ENCODE measurements at places on chromosomes 2 and 18.

DNA sequence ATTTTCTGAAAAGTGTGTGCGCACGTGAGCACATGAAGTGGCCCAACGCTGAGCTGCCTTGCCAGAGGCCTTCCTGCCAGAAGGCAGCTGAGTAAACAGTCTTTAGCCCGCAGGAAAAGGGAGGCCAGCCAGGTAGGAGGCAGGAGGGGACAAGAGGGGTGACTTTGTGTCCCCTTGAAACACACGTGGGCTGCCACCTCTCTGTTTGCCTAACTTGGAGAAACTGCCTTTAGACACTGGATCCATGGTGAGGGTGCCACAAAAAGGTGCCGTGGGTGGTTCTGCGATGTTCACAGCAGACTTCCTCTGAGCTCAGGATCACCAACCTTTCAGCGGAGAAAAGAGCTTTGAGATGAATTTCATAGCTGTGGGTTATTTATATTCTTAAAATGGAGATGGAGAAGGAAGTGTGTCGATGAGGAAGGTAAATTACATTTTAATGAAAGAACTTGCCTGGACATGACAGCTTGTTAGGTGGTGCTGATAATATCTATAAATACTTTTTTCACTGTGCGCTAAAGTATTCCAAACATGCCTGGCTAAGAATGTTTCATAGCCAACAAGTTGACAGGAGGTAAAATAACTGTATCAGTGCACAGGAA lies 36.6 kb upstream of the ASB1 start:
- DNase-seq, result peak; percentile 62

GRCh38 chr2:176935543-176936102 lies 277.0 kb upstream of the HNRNPA3 start:
- no peak for DNase-seq

- DNase-seq, result no peak
Observed at GRCh38 chr18:48698707-48699106, 159.9 kb downstream of the CTIF start.

DNA sequence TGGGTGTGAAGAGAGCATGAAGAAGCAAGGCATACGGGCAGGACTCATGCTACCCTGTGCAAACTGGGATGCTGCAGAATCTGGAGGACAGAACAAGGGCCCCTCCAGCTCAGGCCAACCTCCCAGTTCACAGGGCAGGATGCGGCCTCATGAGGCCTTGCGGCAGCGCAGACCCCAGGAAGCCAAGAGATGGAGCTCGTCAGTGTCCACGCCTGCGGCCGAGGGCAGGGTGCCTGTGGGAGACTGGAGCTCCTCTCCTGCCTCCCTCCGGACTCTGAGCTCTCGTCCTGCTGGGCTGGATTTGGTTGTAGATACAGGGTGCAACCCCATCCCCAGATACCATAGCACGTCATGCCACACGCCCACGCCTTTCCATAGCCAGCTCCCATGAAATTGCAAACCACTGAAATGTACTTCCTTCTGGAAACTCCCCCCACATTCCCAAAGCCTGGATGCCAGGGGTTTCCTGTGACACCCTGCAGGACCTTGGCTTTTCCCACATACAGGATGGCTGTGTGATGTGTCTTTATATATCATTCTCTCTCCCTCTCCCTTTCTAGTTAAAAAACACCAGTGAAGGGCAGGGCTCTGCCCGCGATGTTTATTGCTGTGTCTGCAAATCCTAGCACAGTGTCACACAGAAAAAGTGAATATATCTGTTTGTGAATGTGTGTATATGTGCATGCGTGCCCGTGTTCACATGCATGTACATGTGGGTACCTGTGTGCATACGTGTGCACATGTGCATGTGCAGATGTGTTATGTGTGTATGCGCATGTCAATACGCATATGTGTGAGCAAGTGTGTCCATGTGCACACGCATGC lies 12.3 kb upstream of the SNTG2 start:
- DNase-seq, result no peak

DNA sequence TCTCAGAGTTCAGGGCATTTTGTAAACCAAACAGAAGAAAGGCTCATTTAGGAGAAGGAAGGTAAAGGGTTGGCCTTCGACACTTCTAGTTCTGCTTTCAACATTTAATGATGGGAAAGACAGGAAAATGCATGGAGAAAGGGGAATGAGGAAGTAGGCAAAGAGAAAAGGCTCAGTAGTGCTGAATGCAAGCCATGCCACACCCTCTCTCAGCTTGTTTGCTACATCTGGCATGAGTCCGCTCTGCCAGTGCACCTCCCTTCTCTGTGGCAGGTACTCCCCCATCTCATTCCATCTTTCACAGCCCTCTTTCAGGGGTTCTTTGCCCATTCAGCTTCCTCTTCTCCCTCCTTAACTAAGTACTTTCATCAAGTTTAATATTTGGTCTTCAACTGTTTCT lies 120.9 kb upstream of the ITGB6 start:
- DNase-seq, result no peak

- DNase-seq, result no peak
Observed at GRCh38 chr2:128654408-128654807, 335.7 kb upstream of the HS6ST1 start.

GRCh38 chr2:5725794-5726463 lies 33.7 kb downstream of the SOX11 start:
- no peak for DNase-seq

DNA sequence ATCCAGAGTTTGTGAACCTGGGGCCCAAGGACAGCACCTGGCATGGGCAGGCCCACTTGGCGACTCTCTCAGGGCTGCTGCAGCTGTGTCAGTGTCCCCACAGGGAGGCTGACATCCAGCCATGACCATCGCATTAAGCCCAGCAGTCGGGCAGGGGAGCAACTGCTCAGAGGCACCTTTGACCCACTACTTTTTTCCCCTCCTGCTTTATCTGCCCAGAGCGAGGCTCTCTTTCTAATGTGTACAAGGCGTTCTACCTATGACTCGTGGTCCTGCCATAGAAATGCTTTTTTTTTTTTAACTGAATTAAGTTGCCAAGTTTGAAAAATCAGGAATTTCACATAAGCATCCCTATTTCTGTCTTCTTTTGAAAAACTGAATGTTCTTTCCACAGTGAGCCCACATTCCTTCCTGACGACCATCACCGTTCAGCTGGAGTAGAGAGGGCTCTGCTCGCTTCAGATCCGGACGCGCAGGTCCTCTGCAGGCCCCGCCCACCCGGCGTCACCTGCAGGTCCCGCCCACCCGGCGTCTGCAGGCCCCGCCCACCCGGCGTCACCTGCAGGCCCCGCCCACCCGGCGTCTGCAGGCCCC lies 403 bp upstream of the CLUL1 start:
- no peak for DNase-seq

GRCh38 chr2:238418196-238418998 lies 8.3 kb upstream of the ASB1 start:
- no peak for DNase-seq

GRCh38 chr18:51330148-51330547 lies 132.7 kb upstream of the MEX3C start:
- no peak for DNase-seq

DNA sequence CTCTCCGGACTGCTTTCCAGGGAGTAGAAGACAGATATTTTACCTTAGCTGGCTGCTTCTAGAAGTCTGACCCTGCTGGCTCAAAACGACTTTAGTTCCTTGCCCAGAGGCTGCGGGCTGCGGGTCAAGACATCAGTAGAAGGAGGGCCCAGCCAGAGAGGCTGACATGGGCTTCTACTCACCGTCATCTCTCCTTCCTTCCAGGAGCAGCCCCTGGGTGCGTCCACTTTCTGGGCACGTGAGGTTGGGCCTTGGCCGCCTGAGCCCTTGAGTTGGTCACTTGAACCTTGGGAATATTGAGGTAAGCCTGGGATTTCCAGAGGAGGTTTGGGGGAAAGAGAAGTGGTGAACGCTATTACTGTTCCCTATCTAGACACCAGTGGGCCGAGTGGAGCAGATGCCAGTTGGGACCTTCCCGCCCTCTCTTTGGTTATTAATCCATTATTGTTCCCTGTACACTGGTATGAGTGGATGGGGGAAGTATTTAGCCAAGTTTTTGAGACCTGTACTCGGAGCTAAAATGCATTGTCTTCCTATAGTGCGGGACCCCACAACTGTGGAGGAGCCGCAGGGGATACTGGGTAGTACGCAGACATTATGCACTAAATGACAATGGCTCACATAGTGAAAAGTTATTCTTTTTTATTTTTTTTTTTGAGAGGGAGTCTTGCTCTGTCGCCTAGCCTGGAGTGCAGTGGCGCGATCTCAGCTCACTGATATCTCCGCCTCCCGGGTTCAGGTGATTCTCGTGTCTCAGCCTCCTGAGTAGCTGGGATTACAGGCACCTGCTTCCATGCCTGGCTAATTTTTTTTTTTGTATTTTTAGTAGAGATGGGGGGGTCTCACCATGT lies 26.3 kb upstream of the CASP8 start:
- no peak for DNase-seq

DNA sequence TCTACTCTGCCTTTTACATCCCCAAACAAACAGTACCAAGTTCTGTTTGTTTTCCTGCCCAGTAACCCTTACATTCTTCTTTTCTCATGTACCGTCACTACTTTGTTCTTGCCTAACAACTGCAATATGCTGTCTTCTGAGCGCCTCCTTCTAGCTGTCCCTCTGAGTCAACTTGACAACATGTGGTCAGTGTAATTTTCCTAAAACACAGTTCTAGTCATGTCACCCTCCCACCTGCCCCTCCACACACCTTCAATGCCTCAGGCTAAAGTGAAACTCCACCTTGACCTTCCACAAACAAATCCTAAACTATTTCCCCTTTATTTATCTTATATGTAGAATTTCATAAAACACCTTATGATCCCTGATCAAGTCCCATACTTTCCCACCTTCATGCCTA lies 124.6 kb upstream of the CD302 start:
- DNase-seq, result no peak

DNA sequence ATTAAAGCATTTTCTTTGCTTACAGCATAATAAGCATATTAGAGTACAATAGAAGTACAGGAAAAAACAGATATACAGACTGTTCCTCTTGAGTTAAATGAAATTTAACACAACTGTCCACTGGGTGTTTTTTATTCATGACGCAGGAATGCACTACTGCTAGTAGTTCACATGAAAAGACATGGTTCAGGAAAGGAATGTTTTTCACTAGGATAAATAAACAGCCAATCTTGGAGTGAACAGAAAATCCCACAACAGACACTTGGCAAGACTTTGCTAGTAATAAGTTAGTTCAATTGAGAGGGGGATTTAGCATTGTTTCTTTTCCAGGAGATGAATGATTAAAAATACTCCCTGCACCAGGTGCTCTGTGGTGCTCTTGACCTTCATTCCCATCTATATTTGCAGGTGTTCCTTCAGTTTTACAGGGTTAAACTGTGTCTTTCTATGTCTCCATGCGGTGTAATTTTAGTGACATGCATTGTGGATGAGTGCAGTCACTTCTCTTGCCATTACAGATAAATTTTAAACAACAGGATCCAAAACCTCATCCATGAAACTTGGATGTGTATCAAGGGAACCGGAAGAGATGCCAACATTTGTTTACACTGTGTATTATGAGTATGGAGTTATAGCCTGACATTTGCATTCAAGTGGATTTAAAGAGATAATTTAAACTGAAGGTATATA lies 796.6 kb downstream of the DSC3 start:
- DNase-seq, result no peak

DNA sequence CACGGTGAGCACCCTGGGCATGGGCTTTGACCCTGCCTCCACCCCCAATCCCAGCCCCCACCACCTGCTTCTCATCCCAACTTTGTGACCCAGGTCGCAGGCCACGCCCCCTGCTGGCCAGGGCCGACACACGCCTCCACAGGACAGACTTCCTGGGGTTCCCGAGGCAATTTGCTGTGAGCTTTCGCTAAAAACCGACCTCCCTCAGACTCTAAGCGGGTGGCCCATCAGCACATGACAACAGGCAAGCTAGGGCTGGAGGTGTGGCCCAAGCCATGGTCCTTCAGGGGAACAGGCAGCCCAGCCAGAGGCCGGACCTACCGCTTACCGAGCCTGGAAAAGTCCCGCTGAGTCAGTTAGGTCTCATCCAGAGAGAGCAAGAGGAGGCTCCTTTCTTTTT lies 31.9 kb downstream of the C1QL2 start:
- no peak for DNase-seq

All from NCI-H526 treated with DMSO at 0.1 percent for 48 hours (cell line).